ENCODE measurements at places on chromosomes 2 and 18. TPM values are rescaled to one million over a fixed set of nuclear protein-coding genes. Genes with fewer than 3 reads are reported as not detected.
A peak's percentile ranks its signal among the peaks of the same experiment; 100 is the strongest.

Gene FIGN
- total RNA-seq = 0.53 TPM

- no peaks in the 10 kb centered on the region for H3K27me3 ChIP-seq
- H3K4me3 ChIP-seq = no peak overlapping the region
- H3K4me1 ChIP-seq = no peaks in the 10 kb centered on the region
- H3K27ac ChIP-seq = no peak overlapping the region
- no peaks in the 10 kb centered on the region for H3K36me3 ChIP-seq
- DNase-seq = no peak
These were observed 216.6 kb downstream of the SH3BP4 start for GRCh38 chr2:235168174-235168979.

Gene ARPC2
- total RNA-seq = 259 TPM

- peak; percentile 90 for DNase-seq
- H3K4me3 ChIP-seq = peak overlapping the region; percentile 48
- H3K27me3 ChIP-seq = peaks cover 50% of the 10 kb centered on the region
- H3K36me3 ChIP-seq = no peaks in the 10 kb centered on the region
These were observed 17.6 kb downstream of the WNT10A start for GRCh38 chr2:218898109-218898878.

Gene ALPI
- 22.3 TPM for total RNA-seq

GRCh38 chr2:69798909-69799526 is 30.4 kb upstream of the GMCL1 start:
- no peaks in the 10 kb centered on the region for H3K27me3 ChIP-seq
- H3K36me3 ChIP-seq = no peaks in the 10 kb centered on the region
- peak overlapping the region; percentile 42 for H3K27ac ChIP-seq
- peak overlapping the region; percentile 26 for H3K4me3 ChIP-seq
- no peak for DNase-seq
- H3K4me1 ChIP-seq = peaks cover 3% of the 10 kb centered on the region

- H3K27me3 ChIP-seq = no peaks in the 10 kb centered on the region
- H3K4me1 ChIP-seq = no peaks in the 10 kb centered on the region
- H3K36me3 ChIP-seq = no peaks in the 10 kb centered on the region
- DNase-seq = no peak
These were observed 34.3 kb downstream of the LCLAT1 start for GRCh38 chr2:30481323-30481800.

Gene TMEFF2
- total RNA-seq = 1.6 TPM

DNA sequence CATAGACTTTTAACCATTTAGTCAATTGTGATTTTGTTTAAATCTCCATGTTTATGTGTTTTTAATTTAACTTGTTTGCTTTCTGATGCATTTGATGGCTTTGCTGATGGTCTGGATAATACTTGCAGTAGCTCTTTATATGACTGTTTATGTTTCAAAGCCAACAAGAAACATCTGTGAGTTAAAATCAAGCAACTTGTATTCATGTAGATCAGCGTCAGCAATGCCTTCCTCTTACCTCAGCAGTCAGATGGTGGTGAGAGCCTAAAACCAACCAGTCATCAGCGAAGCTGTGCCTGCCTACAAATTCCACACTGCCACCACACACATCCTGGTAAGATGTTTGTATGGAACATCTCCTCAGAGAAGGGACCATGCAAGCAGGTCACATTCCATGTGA is 231.9 kb downstream of the PTGR3 start:
- no peaks in the 10 kb centered on the region for H3K27me3 ChIP-seq
- H3K27ac ChIP-seq = no peak overlapping the region
- no peaks in the 10 kb centered on the region for H3K4me1 ChIP-seq

DNA sequence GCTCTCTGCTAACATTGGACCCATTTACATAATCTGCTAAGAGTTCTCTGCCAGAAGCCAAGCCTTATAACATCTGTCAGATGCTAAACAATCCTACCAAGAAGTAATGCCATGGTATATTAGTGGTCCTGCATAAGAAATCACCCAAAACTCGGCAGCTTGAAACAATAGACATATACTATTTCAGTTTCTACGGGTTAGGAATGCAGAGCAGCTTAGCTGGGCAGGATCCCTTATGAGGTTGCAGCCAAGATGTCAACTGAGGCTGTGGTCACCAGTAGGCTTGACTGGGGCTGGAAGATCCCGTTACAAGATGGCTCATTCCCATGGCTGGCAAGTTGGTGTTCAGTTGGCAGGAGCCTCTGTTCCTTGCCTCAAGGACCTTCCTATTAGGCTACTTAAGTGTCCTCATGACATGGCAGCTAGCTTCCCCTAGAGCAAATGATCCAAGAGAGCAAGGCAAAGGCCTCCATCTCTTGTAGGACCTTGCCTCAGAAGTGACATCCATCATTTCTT is 25.1 kb upstream of the SOS1 start:
- H3K4me3 ChIP-seq = no peak overlapping the region
- no peaks in the 10 kb centered on the region for H3K4me1 ChIP-seq
- H3K27ac ChIP-seq = no peak overlapping the region
- H3K36me3 ChIP-seq = no peaks in the 10 kb centered on the region
- DNase-seq = no peak

- no peaks in the 10 kb centered on the region for H3K36me3 ChIP-seq
- H3K27ac ChIP-seq = no peak overlapping the region
- H3K27me3 ChIP-seq = no peaks in the 10 kb centered on the region
- H3K4me1 ChIP-seq = no peaks in the 10 kb centered on the region
These were observed 352.4 kb downstream of the ZNF516 start for GRCh38 chr18:76142611-76143010.

Gene SETBP1
- 3.3 TPM for total RNA-seq

- no peaks in the 10 kb centered on the region for H3K27me3 ChIP-seq
- peak; percentile 72 for DNase-seq
- H3K27ac ChIP-seq = no peak overlapping the region
- no peaks in the 10 kb centered on the region for H3K36me3 ChIP-seq
These were observed 40.4 kb downstream of the TMEM18 start for GRCh38 chr2:636641-637405.

DNA sequence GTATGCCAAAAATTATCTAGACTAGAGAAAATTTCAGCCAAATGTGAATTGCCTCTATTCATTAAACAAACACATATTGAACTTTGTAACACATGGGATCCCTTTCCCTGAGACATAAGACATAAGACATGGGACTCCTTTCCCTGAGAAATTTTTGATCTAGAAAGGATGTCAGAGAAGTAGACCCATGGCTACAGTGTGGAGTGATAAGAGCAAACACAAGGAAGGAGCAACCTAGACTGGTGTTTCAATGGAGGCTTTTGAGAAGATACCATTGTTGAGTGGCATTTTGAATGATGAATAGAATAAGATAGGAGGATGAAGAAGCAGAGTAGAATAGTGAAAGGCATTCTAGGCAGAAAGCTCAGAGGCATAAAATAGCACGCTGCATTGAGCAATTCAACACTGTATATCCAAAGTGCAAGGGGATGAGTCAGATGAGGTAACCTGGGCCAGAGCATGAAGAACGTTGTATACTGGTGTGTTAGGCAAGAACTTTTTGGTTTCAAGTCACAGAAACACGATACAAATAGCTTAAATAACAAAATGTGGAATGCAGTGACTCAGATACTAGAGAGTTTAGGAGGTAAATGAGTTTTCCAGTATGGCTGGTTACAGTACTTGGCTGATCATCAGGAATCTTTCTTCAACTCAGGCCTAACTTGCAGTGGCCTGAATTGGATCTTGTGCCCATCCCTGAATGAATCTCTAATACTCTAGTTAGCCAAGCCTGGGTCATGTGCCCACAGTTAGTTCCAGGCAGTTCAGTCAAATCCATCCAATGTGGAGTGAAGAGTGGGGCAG is 129.8 kb upstream of the TANK start:
- no peaks in the 10 kb centered on the region for H3K27me3 ChIP-seq
- no peaks in the 10 kb centered on the region for H3K36me3 ChIP-seq
- H3K4me1 ChIP-seq = no peaks in the 10 kb centered on the region
- no peak overlapping the region for H3K27ac ChIP-seq

DNA sequence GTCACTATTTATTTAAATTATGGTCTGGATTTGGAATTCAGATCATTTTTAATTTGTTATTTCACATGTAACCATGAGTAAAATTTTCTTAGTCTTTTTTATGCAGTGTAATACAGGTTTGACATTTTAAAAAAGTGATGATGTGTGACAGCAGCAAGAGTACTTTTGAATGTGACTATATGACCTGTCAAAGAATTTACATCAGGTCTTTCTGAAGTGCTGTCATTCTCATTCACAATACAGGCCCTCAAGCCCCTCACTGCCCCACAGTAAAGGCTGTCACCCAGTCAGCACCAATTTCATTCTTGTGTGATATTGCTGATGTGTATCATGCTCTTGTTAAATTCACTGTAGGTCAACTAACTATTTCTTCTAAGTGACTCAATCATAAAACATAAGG is 364.2 kb downstream of the NUP35 start:
- DNase-seq = no peak
- no peaks in the 10 kb centered on the region for H3K36me3 ChIP-seq
- no peak overlapping the region for H3K4me3 ChIP-seq
- H3K27me3 ChIP-seq = no peaks in the 10 kb centered on the region
- no peak overlapping the region for H3K27ac ChIP-seq

Gene ADNP2
- total RNA-seq = 26.7 TPM

DNA sequence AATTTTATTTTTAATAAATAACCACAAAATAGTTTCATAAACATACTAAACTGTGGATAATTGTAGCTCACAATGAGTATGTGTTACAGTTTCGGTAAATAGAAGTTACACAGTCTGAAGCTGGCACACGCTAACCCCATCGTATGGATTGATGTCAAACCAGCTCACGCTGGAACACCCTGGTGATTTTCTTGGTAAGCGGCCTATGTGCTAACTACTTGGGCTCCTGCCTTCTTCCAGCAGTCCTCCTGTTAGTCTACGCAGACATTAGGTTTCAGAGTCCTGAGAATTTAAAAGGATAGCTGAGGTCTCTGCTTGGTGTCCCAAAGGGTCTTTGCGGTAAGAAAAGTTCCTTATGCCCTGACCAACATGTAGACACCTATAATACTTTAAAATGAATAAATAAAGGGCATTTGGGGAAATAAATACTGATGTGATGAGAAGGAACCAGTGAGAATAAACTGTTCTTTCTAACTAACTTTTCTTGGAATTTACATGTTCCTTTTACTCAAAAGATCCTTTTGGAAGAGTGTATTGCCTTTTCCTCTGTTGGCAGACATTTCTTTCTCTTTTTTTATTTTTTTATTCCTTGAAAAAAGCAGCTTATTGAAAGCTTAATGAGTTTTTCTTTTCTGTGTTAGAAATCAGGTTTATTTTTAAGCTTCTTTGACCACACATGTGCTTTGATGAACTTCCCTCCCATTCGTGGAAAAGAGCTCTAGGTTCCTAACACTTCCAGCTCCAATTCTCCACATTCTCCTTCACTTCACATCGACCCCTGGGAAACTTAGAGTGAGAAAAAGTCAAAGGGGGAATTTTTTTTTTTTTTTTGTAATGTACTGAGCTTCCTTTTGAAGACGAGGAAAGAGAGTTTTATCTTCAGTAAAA is 322.2 kb downstream of the IRS1 start:
- H3K4me1 ChIP-seq = no peaks in the 10 kb centered on the region
- peak overlapping the region; percentile 57 for H3K27ac ChIP-seq
- no peaks in the 10 kb centered on the region for H3K27me3 ChIP-seq
- H3K36me3 ChIP-seq = no peaks in the 10 kb centered on the region
- H3K4me3 ChIP-seq = no peak overlapping the region

Gene IL1RN
- total RNA-seq = 42.7 TPM

Gene XIRP2
- total RNA-seq = not detected

DNA sequence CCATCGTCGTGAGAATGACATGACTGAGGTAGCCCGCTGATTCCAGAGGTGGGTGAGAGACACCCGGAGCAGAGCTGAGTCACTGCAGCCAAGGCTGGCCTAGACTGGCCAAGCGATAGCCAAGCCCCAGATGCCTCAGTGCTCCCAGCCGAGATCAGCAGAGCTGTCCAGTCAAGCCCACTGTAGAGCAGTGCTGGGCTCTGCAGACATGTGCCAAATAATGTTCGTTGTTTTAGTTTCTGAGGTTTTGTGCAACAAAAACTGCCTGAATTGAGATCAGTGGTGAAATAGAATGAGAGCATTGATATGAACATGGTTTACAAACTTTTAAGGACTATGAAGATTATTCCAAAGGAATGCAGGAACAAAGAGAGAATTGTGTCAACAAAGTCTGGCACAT is 42.1 kb downstream of the INSIG2 start:
- no peaks in the 10 kb centered on the region for H3K4me1 ChIP-seq
- no peaks in the 10 kb centered on the region for H3K36me3 ChIP-seq
- H3K27me3 ChIP-seq = no peaks in the 10 kb centered on the region
- no peak for DNase-seq
- H3K4me3 ChIP-seq = no peak overlapping the region

- peak overlapping the region; percentile 95 for H3K27ac ChIP-seq
- H3K4me3 ChIP-seq = peak overlapping the region; percentile 60
- no peaks in the 10 kb centered on the region for H3K27me3 ChIP-seq
- peak; percentile 77 for DNase-seq
These were observed 36.4 kb downstream of the PRKRA start for GRCh38 chr2:178414266-178415247.

Gene RESP18
- total RNA-seq = not detected

Gene GATA6
- total RNA-seq = 24.8 TPM

- H3K4me3 ChIP-seq = no peak overlapping the region
- no peaks in the 10 kb centered on the region for H3K4me1 ChIP-seq
- H3K27me3 ChIP-seq = no peaks in the 10 kb centered on the region
- H3K36me3 ChIP-seq = no peaks in the 10 kb centered on the region
These were observed 21.3 kb downstream of the HNRNPLL start for GRCh38 chr2:38581193-38582147.

DNA sequence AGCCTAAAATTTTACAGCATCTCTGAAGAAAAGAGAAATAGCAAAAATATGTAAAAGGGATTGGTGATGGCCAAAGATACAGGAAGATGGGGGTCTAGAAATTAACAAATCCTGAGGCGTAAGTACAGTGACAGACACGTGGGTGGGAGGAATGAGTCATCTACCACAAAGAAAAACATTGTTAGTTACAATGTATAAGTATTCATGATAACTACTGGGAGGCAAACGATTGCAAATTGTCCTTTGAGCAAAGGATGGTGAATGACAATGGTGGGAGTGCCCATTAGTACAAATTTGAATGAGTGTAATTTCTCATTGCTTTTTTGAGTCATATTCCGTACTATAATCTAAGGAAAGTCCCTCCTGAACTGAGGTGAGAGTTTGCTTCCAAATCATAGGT is 809.0 kb upstream of the FAM98A start:
- no peaks in the 10 kb centered on the region for H3K27me3 ChIP-seq
- no peak overlapping the region for H3K27ac ChIP-seq
- no peaks in the 10 kb centered on the region for H3K36me3 ChIP-seq
- no peaks in the 10 kb centered on the region for H3K4me1 ChIP-seq

DNA sequence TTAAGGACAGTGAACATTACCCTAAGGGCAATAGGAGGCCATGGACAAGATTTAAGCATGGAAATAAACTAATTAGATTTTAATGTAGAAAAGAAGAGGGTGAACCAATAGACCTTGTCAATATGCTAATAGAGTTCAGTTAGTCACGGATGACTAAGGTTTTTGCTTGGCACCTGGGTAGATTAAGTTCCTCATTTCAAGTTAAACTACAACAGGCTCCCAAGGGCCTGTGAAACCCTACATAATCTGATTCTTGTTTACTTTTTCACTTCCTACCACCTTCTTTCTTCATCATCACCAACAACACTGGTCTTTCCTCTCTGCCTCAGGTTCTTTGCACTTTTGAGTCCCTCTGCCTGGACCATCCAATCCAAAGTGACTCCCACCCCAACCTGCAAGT is 14.8 kb downstream of the SP110 start:
- H3K27ac ChIP-seq = no peak overlapping the region
- H3K27me3 ChIP-seq = no peaks in the 10 kb centered on the region
- H3K36me3 ChIP-seq = no peaks in the 10 kb centered on the region
- H3K4me3 ChIP-seq = no peak overlapping the region
- no peak for DNase-seq

GRCh38 chr18:27667064-27667463 is 482.0 kb upstream of the CHST9 start:
- DNase-seq = no peak
- H3K36me3 ChIP-seq = no peaks in the 10 kb centered on the region
- H3K27me3 ChIP-seq = no peaks in the 10 kb centered on the region
- no peak overlapping the region for H3K4me3 ChIP-seq
- no peaks in the 10 kb centered on the region for H3K4me1 ChIP-seq

Gene MYCN
- total RNA-seq = 5.0 TPM
